ENCODE measurements at places on chromosomes 4 and X.

DNA sequence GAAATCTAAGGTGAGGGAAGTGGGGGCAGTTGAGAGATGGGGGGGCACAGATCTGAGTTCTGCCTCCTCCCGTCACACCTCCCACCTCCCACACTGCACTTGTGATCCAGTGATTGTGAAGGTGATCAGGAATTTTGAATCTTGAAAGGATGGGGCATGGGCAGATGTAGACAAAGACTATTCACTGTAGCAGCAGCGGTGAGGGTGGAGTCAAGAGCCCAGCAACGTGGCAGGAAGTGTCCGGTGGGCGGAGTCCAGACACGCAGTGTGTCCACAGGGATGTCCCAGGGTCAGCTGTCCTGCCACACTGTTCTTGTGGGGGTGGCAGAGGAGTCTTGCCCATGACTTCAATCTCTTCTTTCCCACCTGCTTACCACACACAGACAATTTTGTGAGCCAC, 330.5 kb upstream of the GALNT7 start:
- DNase-seq, result no peak

DNA sequence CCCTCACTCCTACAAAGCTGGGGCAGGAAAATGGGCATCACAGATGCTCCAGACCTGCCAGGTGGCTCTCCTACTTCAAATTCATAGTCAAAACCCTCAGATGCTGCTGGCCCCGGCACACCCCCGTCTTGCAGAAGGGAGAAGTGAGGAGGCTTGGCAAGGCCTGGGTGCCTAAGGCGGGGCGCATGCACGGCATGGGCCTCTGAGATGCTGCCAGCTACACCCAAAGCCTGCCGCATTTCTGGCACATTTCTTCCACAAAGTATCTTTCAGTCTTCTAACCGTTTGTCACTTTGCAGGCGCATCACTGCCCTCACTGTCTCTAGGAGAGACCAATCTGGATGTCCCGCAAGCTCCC, 19.6 kb downstream of the WDR1 start:
- DNase-seq, result no peak

GRCh38 chr4:32462944-32463343, 1742.8 kb downstream of the PCDH7 start:
- no peak for DNase-seq

- no peak for DNase-seq
These were observed 67.2 kb upstream of the BRWD3 start for GRCh38 chrX:80876877-80877276.

DNA sequence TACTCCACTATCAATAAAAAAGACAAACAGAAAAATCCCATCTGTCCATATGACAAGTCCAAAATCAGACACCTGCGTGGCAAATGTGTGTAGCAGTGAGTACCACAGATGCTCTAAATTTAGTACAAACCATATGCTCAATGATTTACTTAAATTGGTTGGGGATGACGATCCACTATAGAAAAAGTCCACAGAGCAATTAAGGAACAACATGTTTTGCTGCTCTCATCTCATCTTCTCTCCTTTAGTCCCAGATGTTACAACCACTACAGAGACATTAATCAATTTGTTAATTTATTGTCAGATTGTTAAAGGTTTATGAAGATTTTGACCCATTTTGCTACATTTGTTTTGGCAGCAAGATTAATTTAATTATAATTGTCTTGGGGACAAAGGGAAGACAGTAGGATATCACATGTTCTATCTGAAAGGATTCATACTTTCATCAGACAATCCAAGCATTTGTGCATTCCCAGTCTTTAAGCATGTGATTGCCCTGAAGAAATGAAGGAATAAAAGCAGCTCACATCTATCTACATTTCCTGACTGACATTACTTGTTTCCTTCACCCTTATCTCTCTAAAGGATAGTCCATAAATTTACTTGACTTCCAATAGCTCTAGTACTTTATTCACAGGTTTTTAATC, 2268.1 kb downstream of the PCDH7 start:
- no peak for DNase-seq

DNA sequence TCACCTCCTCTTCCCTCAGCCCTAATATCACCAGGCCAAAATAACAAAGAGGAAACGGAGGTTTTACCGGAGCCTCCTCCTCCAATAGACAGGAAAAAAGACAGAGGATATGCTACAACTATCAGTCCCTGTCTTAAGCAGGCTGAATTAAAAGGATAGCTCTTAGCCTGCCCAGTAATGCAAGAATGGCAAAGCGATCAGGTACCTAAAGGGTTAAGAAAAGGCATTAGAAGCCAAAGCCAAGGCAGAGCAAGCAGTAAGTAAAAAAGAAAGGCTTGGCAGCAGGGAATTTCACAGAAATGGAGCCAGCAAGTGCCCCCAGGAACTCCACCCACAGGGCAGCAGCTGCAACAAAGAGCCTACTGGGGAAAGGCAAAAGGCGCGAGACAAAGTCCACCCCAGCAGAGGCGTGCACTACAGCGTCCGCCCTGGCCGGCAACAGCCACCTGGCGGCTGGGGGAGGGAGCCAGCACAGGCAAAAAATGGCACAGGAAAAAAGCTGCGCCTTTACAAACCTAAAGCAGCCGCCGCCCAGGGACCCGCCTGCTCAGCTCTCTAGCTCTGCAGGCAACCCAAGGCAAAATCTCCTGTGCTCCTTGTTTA, 220.6 kb upstream of the ZC4H2 start:
- DNase-seq, result no peak

DNA sequence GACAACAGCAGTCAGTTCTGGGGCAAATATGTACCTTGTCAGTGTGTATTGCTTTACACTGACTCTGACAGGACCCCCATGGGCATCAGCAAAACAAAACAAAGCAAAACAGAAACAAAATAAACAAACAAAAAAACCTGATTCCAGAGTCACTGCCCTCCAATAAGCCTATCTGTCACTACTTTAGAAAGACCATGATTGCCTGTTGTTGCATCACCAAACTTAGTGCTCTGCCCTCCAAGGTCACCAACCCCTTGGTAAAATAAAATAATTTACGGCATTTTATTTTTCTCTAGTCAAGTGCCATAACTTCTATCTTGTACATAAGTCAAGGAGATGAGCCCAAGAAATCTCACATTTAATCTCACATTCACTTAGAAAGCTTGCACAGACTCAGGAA, 120.9 kb upstream of the ADAMTS3 start:
- no peak for DNase-seq

DNA sequence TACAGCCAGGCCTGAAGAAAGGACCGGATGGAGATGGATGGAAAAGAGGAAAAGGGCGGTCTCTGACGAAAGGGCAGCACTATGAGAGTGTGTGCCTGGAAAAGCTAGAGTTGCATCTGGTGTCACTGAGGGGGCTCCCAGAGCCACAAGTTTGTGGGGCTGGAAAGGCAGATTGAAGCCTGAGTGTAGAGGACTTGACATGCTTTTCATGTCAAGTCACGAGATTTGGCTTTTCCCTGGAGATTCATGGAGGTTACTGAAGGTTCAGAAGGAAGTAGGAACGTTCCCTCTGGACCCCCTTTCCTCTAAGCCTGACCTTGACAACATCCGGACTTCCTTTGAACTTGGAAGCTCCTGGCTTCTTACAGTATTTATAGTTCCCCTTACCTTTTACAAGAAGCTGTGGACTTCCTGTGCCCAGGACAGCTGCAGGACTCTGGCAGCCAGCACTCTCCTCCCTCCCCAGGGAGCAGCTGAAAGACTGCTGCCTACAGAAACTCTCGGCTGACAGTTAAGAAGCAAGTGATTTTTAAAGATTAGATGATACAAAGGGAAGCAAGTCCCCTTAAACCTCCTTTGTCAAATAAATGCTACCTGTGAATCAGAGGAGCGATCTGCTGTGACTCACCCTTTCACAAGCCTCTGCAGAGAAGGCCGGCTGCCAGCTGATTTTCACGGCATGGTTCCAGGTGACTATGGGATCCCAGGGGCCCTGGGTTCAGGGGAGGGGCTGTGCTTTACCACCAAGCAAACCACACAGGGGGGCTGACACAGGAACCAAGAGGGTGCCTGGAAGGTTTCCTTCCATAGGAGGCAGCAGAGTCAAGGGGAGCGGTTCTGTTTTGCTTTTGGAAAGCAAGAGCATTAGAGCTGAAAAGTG, 72.9 kb upstream of the STIM2 start:
- DNase-seq, result peak; percentile 26

- no peak for DNase-seq
These were observed 57.2 kb upstream of the RAB9B start for GRCh38 chrX:103889216-103889615.

GRCh38 chr4:111847296-111848008, 297.8 kb upstream of the FAM241A start:
- DNase-seq, result no peak

GRCh38 chr4:34293459-34293858, 1950.9 kb downstream of the ARAP2 start:
- DNase-seq, result no peak

GRCh38 chrX:7146703-7147412, 654 bp upstream of the STS start:
- DNase-seq, result no peak

GRCh38 chrX:829145-829544, 198.6 kb downstream of the SHOX start:
- DNase-seq, result no peak

DNA sequence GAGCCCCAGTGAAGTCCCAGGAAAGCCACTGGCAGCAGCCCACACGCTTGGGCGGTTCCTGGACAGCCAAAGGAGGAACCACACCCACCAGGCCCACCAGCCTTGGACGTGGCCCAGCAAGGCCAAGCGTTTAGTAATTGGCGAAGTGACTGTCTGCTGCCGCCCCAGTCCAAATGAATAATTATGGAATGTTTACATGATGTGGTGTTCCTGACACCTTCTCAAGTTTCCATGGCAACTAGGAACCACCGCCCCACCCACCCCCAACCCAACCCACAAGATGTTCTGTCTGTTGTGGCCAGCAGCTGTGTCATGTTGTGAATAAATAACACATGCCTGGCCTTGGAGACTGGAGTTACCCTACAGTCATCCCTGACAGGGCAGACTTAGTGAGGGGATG, 22.3 kb downstream of the APLN start:
- no peak for DNase-seq

- DNase-seq, result no peak
These were observed 147.7 kb upstream of the TLL1 start for GRCh38 chr4:165725352-165725751.
